ENCODE measurements at places on chromosomes 13 and 19.
A peak's percentile ranks its signal among the peaks of the same experiment; 100 is the strongest.

DNA sequence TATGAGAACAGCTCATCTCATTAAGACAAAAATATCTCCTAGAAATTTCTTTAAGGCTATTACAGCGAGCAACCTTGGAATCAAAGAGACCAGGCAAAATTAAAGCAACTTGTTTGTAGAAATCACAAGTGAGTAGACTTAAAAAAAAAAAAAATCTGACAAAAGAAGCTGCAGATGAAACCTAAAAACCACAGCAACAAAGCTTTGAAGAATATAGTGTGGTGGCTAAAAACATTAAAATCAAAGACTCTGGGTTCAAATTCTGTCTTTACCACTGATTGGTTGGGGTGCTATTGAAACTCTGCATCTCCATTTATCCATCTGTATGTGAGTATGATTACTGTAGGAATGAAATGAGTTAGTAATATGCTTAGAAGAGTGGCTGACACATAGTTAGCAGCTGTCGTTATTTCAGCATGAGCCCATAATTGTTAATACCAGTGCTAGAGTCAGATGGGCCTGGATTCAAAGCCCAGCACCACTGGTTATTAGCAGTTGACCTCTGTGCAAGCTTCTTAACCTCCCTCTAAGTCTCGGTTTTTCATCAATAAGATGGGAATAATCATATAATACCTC lies 157.6 kb downstream of the FOXO1 start:
- no peak for DNase-seq

GRCh38 chr13:99956473-99957349 lies 14.9 kb downstream of the ZIC5 start:
- DNase-seq: no peak

DNA sequence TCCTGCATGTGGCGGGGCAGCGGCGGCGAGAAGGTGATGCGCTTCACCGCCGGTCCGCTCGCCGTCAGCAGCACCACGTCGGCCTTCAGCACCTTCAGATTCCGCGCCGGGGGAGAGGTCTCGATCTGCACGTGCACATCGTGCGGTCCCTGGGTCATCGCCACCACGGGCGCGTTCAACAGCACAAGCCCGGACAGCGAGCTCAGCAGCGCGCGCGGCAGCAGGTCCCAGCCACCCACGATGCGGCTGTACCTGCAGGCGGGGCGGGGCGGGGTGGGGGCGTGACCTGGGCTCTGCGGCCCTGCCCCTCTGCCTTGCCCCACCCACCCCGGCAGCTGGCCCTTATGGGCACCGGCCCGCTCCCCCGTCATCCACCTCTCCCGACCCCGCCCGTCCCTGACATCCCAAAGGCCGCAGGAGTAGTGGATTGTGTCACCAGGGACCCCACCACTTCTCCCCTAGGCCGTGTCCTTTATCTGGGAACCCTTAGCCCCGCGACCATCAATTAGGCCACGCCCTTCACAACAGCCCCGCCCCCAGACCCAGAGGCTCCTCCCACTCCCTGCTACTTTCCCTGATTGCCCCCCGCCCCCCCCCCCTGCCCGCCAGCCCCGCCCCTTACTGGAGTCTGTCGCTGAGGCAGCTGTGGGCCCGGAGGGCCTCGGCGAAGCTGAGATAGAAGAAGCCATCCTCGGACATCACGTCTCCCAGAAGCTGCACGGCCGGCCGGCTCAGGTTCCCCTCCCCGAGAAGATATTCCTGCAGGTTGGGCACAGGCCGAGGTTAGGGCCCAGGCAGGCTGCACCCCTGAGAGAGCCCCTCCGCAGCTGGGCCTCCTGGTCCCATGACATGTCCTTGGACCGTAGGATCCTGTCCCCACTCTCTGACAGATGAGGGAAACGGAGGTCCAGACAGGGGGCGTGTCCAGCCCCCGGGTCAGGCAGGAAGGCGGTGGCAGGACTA lies 6.1 kb downstream of the IL4I1 start:
- no peak for DNase-seq

DNA sequence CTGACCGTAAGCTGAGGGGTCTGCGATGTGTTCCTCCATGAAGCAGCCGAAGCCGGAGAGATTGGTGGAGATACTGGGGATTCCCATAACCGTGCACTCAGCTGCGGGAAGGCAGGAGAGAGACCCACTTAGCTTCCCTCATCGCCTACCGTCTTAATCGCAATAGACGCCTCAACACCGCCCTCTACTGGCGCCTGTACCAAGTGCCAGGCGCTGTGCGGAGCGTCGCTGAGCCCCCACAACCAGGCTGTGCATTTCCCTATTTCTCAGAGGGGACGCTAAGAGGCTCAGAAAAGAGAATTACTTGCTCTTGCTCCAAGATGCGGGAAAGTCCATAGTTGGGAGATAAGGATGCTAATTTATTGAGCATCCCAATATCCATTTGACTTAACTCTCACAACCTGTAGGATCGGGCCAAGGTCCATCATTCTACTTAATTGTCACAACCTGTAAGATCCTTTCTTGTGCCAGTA lies 5.8 kb downstream of the FTL start:
- DNase-seq: peak; percentile 81

- DNase-seq: peak; percentile 61
These were observed 7.6 kb downstream of the CAPN12 start for GRCh38 chr19:38736413-38737280.

DNA sequence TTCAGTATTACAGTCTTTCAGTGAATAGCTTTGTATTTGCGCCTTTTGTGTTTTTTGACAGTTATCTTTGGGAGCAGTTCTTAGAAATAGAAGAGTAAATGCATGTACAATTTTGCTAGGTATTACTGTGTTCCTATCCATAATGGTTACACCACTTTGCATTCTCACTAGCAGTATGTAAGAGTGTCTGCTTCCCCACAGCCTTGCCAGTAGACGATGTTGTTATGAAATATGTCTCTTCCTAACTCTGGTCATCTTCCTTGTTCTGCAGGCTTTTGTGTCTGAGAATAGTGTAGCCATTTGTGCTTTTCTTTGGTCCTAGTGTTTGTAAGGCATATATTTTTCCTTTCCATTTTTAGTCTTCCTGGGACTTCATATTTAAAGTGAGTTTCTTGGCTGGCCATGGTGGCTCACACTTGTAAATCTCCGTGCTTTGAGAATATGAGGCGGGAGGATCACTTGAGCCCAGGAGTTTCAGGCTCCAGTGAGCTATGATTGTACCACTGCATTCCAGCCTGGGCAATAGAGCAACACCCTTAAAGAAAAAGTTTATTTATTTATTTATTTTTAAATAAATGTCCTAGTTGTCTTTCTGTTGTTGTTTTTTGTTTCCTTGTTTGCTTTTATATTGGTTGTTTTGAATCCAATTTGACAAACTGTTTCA lies 140.3 kb downstream of the PDS5B start:
- DNase-seq: no peak

- DNase-seq: no peak
These were observed 4.1 kb downstream of the TLE2 start for GRCh38 chr19:3024870-3025548.

DNA sequence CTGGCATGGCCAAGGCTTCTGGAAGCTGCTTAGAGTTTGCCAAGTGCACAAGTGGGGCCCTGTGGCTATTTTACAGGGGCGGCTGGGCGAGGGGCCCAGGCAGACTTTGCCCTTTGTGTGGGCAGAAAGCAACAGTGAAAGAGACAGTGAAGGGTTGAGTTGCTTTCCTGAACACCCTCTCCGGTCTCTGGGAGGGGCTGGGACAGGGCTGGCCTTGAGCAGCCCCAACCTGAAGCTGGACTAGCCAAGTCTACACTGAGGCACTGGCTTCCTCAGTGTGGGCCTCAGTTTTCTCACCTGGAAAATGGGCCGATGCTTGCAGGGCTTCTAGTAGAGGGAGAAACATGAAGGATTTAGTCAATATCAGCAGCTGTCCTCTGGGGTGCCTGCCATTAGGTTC lies 2.4 kb upstream of the HOMER3 start:
- DNase-seq: no peak

DNA sequence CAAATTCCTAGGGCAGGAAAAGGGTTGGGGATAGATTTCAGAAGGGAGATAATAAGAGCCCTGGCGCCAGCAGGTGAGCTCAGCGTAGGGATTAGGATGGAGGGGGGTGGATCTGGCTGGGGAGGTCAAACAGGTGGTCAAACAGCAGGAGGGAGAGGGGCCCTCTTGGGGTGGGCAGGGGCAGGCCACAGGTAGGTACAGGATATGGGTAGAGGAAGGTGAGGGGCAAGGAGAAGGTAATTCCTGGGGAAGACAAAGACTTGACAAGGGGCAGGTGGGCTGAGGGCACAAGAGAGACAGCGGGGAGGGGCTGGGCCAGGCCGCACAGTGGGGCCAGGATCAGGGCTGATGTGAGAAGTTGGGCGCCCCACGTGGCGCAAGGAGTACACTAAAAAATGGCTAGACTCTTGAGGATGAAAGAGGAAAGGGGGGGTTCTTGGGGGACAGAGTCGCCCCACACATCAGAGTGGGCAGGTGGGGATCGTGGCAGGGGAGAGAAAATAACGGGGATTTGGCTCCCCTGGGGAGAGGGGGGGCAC lies 713 bp downstream of the KRI1 start:
- peak; percentile 50 for DNase-seq

DNA sequence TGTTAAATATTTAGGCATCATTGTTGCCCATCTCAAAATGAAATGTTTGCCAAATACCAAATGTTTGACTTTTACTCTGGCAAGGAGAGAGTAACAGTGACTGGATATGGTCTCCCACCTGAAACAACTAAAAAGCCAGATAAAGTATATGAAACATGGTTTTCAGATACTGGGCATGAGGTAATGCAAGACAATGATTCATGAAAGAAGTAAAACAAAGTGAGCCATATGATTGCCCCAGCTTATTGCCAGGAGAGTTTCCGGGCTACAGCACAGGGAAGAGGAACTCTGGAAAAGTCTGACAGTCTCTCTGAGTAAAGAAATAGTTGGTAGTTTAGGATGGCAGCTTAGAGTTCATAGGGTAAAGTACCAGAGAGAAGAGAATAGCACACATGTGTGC lies 354.6 kb downstream of the DNAJC15 start:
- no peak for DNase-seq

GRCh38 chr13:36668316-36668715 lies 5.5 kb upstream of the SERTM1 start:
- DNase-seq: no peak

DNA sequence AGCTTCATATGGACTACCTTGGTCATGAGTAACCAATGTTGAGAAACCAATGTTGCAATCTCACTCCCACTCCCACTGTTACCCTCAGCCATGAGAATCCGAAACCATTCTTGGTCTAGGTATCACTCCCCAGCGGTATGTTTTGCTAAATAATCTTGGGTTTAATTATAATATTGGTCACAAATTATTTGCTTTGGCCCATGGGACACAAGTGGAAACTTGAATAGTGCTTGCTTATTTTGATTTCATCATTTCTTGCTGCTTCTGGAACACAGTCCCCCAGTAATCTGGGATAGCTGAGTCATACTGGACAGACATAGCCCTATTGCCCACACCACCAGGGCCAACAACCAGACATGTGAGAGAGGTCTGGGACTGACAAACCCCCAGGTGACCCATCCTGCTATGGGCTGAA lies 171.6 kb upstream of the IPO5 start:
- DNase-seq: no peak

DNA sequence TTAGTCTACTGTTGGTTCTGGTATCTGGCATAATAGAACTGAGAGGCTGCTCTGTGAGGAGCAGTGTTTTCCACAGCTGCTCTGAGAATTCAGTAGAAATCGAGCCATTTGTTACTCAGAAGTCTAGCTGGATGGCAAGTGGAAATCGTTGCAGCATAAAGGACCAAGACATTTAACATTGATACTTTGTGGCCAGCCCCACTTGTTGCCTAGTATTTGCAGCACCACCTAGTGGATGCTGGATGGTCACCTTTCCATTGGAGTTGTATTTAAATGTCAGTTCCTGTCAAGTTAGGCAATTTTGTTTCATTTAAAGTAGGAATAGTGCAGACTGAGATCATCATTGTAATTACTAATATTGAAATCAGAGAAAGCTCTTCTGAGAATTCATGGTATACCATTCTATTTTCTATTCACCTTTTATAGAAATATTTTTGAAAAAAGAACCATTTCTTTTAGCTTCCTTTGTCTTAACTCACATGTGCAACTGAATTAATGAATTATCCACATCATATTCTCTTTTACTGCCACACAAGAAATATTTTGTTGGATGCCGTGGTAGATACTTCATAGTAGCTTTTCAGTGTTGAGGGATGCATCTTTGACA lies 64.6 kb downstream of the PDS5B start:
- DNase-seq: peak; percentile 45

- peak; percentile 75 for DNase-seq
These were observed 12.4 kb downstream of the PRKD2 start for GRCh38 chr19:46704379-46705076.

Measured in uterus (tissue), 4 donors.